Activated naive CD4-positive, alpha-beta T cell treated with anti-CD3 and anti-CD28 coated beads, Interleukin-2, amount 10 ng/mL, durations not matched to agents 7 days and 5 days (primary cell): ENCODE measurements at places on chromosomes 2 and 18.

DNA sequence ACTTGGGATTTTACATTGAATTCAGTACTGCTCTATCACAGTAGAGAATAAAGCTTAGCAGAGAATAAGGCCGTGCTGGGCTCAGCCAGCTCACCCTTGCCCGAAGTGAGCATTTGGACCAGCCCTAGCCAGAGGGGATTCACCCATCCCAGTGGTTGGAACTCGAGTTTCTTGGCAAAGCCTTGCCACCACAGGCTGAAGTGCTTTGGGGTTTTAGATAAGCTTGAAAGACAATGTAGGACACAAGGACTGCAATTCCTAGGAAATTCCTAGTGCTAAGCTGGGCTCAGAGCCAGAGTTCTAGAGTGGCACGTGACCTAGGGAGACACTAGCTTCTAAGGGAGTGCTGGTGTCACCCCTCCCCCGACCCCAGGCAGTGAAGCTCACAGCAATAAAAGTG, 28.0 kb downstream of the SERPINB11 start:
- DNase-seq = no peak

DNA sequence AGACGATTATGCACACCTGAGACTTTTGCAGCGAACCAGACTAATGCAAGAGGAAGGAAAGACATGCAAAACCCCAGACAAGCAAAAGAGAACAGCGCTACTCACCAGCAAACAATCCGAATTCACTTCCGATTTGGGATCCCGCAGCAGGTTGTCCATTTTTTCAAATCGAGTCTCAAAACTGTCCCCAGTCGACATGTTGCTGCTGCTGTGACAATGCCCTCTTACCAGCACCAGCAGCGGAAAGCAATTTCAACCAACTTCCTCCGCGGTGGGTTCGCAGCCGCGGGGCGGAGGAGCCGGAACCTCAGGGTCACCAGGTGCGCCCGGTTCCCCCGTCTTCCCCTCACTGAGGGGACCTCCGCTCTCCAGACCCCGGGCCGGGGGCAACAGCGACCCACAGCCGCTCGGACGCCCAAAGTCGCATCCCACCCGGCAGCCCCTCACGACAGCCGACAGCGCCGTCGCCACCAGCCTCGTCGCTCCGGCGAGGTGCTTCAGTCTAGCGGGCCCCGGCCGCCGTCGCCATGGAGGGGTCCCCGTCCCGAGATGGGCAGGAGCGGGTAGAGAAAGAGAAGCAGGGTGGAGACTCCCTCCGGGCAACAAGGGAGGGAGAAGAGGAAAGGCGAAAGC, 784 bp downstream of the ROCK1 start:
- peak; percentile 80 for DNase-seq

- no peak for DNase-seq
Measured at GRCh38 chr2:66252109-66252508, 182.8 kb upstream of the MEIS1 start.

DNA sequence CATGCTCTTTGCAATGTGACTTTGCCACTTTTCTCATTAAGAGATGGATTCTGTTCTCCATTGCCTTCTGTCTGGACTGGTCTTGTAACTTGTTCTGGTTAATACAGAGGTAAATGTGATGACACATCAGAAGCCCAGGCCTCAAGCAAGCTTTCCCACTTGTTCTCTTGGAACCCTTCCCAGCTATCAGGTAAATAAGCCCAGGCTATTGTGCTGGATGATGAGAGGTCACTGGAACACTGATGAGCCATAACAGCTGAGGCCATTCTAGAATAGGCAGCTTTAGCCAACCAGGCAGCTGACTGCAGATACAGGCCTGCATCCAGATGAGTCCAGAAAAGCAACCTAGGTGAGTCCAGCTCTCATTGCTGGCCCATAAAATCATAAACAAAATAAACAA, 1007.0 kb upstream of the ACVR2A start:
- DNase-seq = no peak

DNA sequence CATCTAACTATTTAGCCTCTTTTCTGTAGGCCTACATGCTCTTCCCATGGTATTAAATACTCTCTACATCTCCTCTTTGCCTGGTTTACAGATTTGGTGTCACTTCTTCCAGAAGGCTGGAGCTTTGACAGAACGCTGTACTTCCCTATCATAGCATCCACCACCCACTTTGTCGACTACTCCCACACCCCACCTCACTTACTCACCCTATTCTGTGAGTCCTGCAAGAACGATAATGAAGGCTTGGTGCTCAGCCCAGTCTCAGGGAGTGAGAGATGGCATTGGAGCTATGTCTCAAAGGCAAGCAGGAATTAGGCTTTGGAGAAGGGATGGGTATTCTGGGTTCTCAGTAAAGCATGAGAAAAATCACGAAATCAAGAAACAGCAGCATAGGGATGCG, 20.3 kb upstream of the KDM3A start:
- no peak for DNase-seq

DNA sequence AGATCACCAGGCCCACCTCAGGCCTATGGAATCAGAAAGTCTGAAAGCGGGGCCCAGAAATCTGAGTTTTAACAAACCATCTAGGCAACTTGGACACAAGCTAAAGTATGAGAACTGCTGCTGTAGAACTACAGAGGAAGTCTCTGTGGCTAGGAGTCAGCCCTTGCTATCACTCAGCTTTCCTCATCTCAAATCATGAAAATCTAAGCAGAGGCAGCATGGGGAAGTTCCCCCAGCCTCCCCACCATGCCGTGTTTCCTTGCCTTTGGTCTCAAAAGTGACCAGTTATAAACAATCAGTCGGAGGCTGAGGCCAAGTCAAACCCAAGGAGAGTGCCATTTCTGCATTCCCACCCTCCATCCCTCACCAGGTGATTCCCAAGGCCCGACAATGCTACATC, 404.7 kb downstream of the BCL11A start:
- DNase-seq = no peak

DNA sequence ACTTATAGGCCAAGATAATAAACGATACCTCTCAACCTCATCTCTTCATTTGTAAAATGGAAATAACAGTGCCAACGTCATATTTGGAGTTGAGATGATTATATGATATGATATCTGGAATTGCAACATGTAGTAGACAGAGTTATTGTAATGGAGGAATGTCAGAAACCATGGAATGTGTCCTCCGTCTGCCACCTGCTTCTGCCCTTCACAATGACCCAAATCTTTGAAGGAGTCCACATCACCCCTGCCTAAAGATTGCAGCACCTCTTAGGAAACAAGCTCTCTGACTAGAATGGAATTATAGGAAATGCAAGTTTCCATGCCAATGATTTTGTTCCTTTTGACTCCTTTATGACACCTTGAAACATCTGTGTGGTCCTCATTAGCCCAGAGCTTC, 14.9 kb downstream of the NR4A2 start:
- DNase-seq = no peak

DNA sequence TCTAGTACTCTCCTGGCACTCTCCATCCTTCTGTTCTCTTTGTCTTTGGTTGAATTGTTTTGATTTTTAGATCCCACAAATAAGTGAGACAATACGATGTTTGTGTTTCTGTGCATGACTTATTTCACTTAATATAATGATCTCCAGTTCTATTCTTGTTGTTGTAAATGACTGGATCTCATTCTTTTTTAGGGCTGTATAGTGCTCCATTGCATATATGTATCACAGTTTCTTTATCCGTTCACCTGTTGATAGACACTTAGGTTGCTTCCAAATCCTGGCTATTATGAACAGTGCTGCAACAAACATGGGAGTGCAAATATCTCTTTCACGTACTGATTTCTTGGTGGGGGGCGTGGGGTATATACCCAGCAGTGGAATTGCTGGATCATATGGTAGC, 245.0 kb downstream of the ADCYAP1 start:
- DNase-seq = no peak

- no peak for DNase-seq
Measured at GRCh38 chr2:205051417-205051816, 506.1 kb downstream of the PARD3B start.
